Activated naive CD4-positive, alpha-beta T cell treated with anti-CD3 and anti-CD28 coated beads for 36 hours (primary cell): ENCODE measurements at places on chromosomes 6 and 20. TPM values are rescaled to one million over a fixed set of nuclear protein-coding genes. Genes with fewer than 3 reads are reported as not detected.

The FRK gene
- total RNA-seq = not detected

The SLC44A4 gene
- total RNA-seq = not detected

The ZC2HC1B gene
- total RNA-seq = not detected

The NCOA3 gene
- 53.2 TPM for total RNA-seq

The DNMT3B gene
- total RNA-seq = 2.0 TPM

The BPIFA2 gene
- not detected for total RNA-seq

The NHSL1 gene
- total RNA-seq = 0.64 TPM

The ESR1 gene
- 0.54 TPM for total RNA-seq

The NT5DC1 gene
- 62.6 TPM for total RNA-seq

The GGTLC1 gene
- total RNA-seq = not detected

The C20orf144 gene
- 0.15 TPM for total RNA-seq

The TCF15 gene
- not detected for total RNA-seq

The SPTLC3 gene
- total RNA-seq = 0.15 TPM

The EFCAB8 gene
- total RNA-seq = 0.57 TPM

The RSPH4A gene
- not detected for total RNA-seq

The C20orf202 gene
- total RNA-seq = not detected

The SLC22A3 gene
- total RNA-seq = not detected

The TMC2 gene
- total RNA-seq = not detected

The UNC93A gene
- not detected for total RNA-seq

The MUC21 gene
- not detected for total RNA-seq

The GPX5 gene
- total RNA-seq = not detected

The RHAG gene
- total RNA-seq = not detected

The TNF gene
- total RNA-seq = 33.2 TPM

The HLA-DRA gene
- 1.1 TPM for total RNA-seq

The VSTM2L gene
- not detected for total RNA-seq

The SLC25A27 gene
- 1.6 TPM for total RNA-seq

The FAM83B gene
- total RNA-seq = not detected

The HLA-DQB1 gene
- 7.4 TPM for total RNA-seq

The PI16 gene
- 0.27 TPM for total RNA-seq

The ARMH2 gene
- not detected for total RNA-seq

The ZBTB46 gene
- 0.17 TPM for total RNA-seq

The OR2B6 gene
- not detected for total RNA-seq

The ENPP3 gene
- total RNA-seq = 0.96 TPM

The ID1 gene
- total RNA-seq = 1.8 TPM

The C6orf163 gene
- total RNA-seq = 0.29 TPM
